Ovary (tissue), 10 donors: ENCODE measurements at places on chromosomes 6 and 20.

DNA sequence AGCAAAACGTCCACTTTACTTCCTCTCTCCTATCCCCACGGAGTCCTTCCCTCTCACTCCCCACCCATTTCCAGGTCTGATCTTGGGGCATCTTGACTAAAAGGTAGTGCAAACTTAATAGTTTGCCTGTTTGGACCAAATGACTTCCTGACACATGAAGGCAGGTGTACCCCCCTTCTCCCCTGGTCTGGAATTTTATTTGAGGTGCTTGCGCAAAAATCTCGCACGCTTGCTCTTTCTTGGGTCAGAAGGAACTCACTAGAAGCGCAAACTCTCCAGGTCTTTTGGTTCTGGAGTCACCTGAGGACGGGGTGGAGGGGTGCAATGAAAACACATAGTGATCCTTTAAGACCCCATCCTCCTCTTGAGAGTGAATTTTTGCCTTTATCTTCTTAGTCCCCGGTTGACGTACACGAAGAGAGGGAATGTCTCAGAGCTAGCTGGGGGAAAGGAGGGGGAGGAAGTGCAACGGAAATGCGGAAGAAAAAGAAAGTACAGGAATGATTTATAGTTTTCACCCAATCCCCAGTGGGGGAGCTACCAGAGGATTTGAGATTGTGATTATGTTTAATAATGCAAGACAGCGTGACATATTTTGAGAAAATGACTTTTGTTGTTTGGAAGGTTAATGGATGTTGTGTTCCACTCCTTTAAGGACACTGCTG, 4.9 kb downstream of the ADGRB3 start:
- no peak for DNase-seq

GRCh38 chr6:32291543-32291942, 67.7 kb upstream of the NOTCH4 start:
- DNase-seq = no peak

GRCh38 chr6:100261486-100261885, 203.2 kb downstream of the SIM1 start:
- no peak for DNase-seq

- no peak for DNase-seq
These were observed 377.1 kb downstream of the FOXA2 start for GRCh38 chr20:22207280-22207679.
